ENCODE measurements at places on chromosomes 2 and 18. TPM values are rescaled to one million over a fixed set of nuclear protein-coding genes. Genes with fewer than 3 reads are reported as not detected.

GRCh38 chr2:238263204-238264071, 23.6 kb upstream of the HES6 start:
- no peaks in the 10 kb centered on the region for H3K27me3 ChIP-seq
- peak; percentile 96 for DNase-seq
- peak overlapping the region; percentile 69 for H3K27ac ChIP-seq
- no peak overlapping the region for H3K4me3 ChIP-seq

DNA sequence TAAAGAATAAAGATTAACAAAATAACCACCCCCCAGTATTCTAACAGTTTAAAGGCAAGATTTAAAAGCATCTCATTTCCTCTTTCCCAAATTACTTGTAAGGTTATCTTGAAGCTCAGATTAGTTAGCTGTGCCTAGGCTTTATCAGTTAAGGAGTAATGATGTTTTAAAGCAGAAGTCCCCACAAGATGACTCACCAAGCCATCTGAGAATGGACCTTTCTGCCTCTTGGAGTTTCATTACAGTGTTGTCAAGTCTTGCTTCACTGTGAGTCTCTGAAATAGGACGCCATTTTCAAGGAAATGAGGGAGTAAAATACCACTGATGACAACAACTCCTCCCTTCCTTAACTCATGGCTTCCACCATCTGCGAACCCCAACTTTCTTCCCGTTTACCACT, 35.9 kb downstream of the ZNF385B start:
- no peak overlapping the region for H3K4me3 ChIP-seq
- H3K27me3 ChIP-seq: no peaks in the 10 kb centered on the region
- H3K27ac ChIP-seq: no peak overlapping the region
- H3K36me3 ChIP-seq: no peaks in the 10 kb centered on the region
- no peaks in the 10 kb centered on the region for H3K4me1 ChIP-seq

CNRIP1 gene
- polyA plus RNA-seq: 58.7 TPM

DNA sequence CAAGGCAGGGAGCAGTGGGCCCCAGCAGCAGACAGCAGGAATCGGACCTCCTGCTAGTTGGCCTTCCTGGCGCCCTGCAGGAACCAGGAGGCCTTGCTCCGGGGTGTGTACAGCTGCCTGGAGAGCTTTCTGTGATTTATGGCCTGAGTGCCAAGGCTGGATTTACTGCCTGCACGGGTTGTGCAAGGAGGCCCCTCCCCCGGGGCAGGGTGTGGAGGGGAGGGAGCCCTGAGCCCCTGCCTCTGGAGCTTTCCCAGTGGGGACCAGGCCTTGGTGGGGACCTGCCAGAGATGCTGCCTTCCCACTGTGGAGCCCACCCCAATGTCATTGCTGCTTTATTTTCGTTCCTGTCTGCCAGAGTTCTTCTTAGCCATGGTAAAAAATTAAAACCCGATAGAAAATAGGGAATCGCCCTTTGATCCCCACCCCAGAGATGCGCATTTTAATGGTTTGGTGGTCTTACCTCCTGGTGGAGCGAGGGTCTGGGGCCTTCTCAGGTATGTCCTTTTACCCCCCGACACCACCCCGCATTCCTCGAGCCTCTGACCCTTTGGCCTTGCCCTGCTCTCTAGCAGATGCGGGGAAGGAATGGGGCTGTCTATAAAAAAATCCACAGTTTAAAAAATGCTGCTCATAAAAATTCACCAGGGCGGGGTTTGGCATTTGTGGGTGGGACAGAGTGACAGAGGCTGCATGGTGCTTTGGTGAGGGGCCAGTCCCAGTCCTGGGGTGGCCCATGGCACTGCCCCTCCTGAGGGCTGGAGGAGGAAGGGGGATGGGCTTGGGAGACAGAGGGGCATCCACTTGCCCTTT, 6.9 kb upstream of the RALB start:
- H3K27ac ChIP-seq: no peak overlapping the region
- no peak overlapping the region for H3K4me3 ChIP-seq
- peaks cover 9% of the 10 kb centered on the region for H3K27me3 ChIP-seq
- H3K4me1 ChIP-seq: no peaks in the 10 kb centered on the region
- no peak for DNase-seq

GRCh38 chr2:9021563-9022211, 18.2 kb upstream of the MBOAT2 start:
- no peaks in the 10 kb centered on the region for H3K36me3 ChIP-seq
- no peaks in the 10 kb centered on the region for H3K27me3 ChIP-seq
- no peak overlapping the region for H3K4me3 ChIP-seq
- DNase-seq: no peak
- no peaks in the 10 kb centered on the region for H3K4me1 ChIP-seq
- H3K27ac ChIP-seq: no peak overlapping the region

DNA sequence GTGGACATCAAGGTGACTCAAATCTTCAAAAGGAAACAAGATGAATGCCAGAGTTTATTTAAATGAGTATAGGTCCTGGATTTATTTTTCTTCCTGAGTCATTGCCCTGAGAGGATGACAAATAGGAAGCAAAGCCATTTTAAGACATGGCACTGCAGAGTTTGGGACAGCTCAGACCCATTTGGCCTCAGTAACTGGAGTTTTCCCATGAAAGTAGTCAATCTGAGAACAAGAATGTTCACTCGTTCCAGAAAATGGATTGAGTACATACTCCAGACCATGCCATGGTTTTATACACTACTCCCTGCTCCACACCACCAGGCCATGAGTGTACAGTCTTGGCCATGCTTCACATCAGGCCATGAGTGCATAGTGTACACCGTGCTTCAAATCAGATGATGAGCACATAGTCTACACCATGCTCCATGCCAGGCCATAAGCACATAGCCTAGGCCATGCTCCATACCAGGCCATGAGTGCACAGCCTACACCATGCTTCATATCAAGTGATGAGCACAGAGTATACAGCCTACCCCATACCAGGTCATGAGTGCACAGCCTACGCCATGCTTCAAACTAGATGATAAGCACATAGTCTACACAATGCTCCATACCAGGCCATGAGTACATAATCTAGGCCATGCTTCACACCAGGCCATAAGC, 202.4 kb downstream of the FBXO15 start:
- DNase-seq: no peak
- H3K36me3 ChIP-seq: no peaks in the 10 kb centered on the region
- H3K4me3 ChIP-seq: no peak overlapping the region
- H3K4me1 ChIP-seq: no peaks in the 10 kb centered on the region
- H3K27me3 ChIP-seq: no peaks in the 10 kb centered on the region

GRCh38 chr18:37900326-37900725, 334.7 kb upstream of the CELF4 start:
- no peaks in the 10 kb centered on the region for H3K27me3 ChIP-seq
- no peak for DNase-seq
- H3K4me3 ChIP-seq: no peak overlapping the region

DNA sequence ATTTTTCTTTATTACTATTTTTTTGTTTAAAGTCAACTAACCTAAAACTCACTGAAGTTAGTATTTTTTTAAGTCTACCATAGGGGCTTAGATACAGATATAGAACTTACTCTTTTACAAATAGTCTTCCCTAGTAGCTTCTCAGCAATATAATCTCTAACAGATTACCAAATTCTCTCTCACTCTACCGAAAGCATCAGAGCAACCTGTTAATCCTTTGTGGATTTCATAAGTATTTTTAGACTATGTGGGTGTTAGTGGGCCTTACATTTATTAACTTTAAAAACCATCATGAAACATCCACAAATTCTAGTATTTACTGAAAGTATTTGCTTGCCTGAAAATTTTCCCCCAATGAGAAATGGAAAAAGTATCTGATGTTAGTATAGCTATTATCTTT, 84.6 kb upstream of the TFPI start:
- no peak overlapping the region for H3K27ac ChIP-seq
- no peaks in the 10 kb centered on the region for H3K4me1 ChIP-seq
- H3K4me3 ChIP-seq: no peak overlapping the region
- H3K36me3 ChIP-seq: no peaks in the 10 kb centered on the region
- DNase-seq: no peak

SNTG2 gene
- polyA plus RNA-seq: 0.06 TPM

- H3K27ac ChIP-seq: peak within 1 kb of the TSS; percentile 96
- peaks cover 8% of the 10 kb centered on the region for H3K4me1 ChIP-seq
- DNase-seq: peak; percentile 98
- H3K27me3 ChIP-seq: no peaks in the 10 kb centered on the region
- H3K4me3 ChIP-seq: peak within 1 kb of the TSS; percentile 74
Measured at GRCh38 chr18:80034068-80034851, at the start of gene RBFA. TSS of gene RBFA (plus strand) at chr18:80034434. CDS start at chr18:80034496, 62 bp downstream.

DNA sequence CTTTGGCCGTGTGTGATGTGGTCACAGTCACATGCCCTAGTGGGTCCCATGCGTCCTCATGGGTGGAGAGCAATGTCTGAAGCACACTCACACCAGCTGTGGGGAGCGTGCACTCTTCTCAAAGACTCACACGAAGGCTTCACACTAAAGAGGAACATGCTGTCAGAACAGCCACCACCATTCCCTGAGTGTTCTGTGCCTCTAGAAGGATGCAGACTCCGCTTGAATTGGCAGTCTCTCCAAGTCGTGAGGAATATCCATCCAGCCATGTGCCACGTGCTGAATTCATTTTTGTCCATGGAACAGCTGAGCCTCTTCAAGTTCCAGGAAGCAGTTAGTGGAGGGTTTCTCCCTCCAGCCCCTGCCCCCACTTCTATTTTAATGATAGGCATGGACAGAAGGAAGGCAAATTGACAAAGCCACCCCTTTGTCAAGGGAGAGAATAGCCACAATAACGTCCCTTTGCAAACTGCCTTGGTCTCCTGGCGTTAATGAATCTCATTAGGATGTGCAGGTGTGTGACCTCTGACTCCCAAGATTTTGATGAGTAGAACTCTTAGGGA, 464.3 kb upstream of the ID2 start:
- H3K4me1 ChIP-seq: no peaks in the 10 kb centered on the region
- H3K27ac ChIP-seq: no peak overlapping the region
- no peaks in the 10 kb centered on the region for H3K27me3 ChIP-seq
- no peak for DNase-seq

- no peaks in the 10 kb centered on the region for H3K27me3 ChIP-seq
- H3K27ac ChIP-seq: no peak overlapping the region
- H3K36me3 ChIP-seq: no peaks in the 10 kb centered on the region
- DNase-seq: peak; percentile 6
Measured at GRCh38 chr18:32891797-32892196, 119.0 kb upstream of the KLHL14 start.

- H3K4me3 ChIP-seq: no peak overlapping the region
- no peaks in the 10 kb centered on the region for H3K36me3 ChIP-seq
- DNase-seq: peak; percentile 46
- no peaks in the 10 kb centered on the region for H3K4me1 ChIP-seq
- H3K27ac ChIP-seq: no peak overlapping the region
Measured at GRCh38 chr2:53422979-53423378, 344.6 kb upstream of the CHAC2 start.

INO80B gene
- 6.9 TPM for polyA plus RNA-seq

- H3K4me1 ChIP-seq: no peaks in the 10 kb centered on the region
- DNase-seq: no peak
- H3K36me3 ChIP-seq: no peaks in the 10 kb centered on the region
- H3K4me3 ChIP-seq: peak overlapping the region; percentile 85
Measured at GRCh38 chr2:128028668-128029054, 802 bp upstream of the SAP130 start.

PRKAG3 gene
- not detected for polyA plus RNA-seq

DNA sequence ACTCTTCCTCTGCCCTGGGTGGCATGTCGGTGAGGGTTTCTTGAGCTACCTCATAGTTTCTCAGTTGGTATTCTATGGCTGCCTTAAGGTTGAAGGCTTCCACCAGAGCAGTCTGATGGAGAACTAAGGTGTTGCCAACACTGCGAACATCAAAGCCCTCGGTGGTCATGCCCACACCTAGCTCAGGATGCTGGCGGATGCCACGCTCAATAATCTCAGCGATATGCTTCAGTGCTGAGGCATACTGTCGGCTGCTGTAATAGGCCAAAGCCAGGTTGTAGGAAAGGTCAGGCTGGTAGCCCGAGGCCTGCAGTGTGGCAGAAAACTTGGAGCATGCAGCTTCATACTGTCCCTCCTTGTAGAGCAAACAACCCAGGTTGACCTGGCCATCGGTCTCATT, 225.3 kb downstream of the AGPS start:
- no peaks in the 10 kb centered on the region for H3K27me3 ChIP-seq
- H3K4me1 ChIP-seq: no peaks in the 10 kb centered on the region
- peak overlapping the region; percentile 100 for H3K27ac ChIP-seq
- no peak for DNase-seq
- peak overlapping the region; percentile 92 for H3K4me3 ChIP-seq
- no peaks in the 10 kb centered on the region for H3K36me3 ChIP-seq

GRCh38 chr18:26568926-26569665, 20.7 kb upstream of the KCTD1 start:
- H3K4me1 ChIP-seq: no peaks in the 10 kb centered on the region
- H3K4me3 ChIP-seq: no peak overlapping the region
- H3K27ac ChIP-seq: no peak overlapping the region
- DNase-seq: no peak
- peaks cover under 1% of the 10 kb centered on the region for H3K27me3 ChIP-seq

TRIM43 gene
- polyA plus RNA-seq: not detected

DNA sequence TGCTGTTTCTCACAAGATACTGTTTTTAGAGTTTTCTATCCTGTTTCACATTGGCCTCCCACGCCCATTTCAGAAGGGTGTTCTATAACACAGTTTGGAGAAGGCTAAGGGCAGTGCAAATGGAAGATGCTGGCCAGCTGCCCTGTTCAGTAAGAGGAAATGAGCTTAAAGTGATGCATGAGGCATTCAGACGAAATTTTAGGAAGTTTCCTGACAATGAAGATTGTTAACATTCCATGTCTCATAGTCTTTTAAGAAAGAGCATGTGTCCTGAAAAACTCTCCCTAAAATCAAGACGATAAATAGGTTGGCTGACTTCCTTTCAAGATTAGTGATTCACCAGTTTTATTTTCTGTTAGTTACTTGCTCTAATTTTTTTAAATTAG, 484.2 kb upstream of the NRP2 start:
- no peaks in the 10 kb centered on the region for H3K36me3 ChIP-seq
- no peak overlapping the region for H3K4me3 ChIP-seq
- no peaks in the 10 kb centered on the region for H3K27me3 ChIP-seq

RAPH1 gene
- polyA plus RNA-seq: 14.1 TPM

PDE1A gene
- 5.4 TPM for polyA plus RNA-seq

DNA sequence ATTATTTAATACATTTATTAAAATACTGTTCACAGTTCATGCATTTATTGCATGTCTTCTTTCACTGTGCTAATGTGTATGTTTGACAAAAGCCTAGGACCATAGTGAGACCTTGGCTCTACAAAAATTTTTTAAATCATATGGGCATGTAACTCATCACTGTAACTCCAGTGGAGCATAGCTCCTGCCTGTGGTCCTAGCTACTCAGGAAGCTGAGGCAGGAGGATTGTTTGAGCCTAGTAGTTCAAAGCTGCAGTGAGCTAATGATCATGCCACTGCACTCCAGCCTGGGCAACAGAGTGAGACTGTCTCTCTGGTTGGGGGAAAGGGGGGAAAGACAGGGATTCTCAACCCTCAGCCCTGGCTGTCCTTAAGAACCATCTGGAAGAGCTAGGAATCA, 137.8 kb downstream of the PRKCE start:
- no peak overlapping the region for H3K27ac ChIP-seq
- H3K27me3 ChIP-seq: no peaks in the 10 kb centered on the region
- no peaks in the 10 kb centered on the region for H3K36me3 ChIP-seq
- H3K4me1 ChIP-seq: no peaks in the 10 kb centered on the region
- H3K4me3 ChIP-seq: no peak overlapping the region

DNA sequence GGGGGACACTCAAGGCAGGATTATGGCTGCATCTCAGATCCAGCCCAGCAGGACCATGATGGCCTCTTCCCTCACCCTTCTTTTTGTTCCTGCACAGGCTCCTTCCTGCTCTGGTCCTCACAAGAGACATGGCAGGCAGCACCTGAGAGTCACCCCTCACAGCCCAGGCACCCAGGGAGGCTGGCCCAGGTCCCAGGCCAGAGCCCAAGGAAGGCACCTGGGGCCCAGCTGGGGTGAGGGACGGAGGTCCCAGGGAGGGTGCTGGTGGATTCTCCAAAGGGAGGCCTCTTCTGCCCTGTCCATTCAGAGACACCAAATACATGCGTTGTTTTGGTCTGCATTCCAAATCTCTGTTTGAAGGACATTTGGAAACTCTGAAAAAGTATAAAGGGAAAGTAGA, 285.4 kb upstream of the HS6ST1 start:
- H3K36me3 ChIP-seq: no peaks in the 10 kb centered on the region
- no peaks in the 10 kb centered on the region for H3K27me3 ChIP-seq
- H3K27ac ChIP-seq: no peak overlapping the region

SPDYA gene
- polyA plus RNA-seq: 0.06 TPM
